D721Med (cell line): ENCODE measurements at places on chromosomes 4 and X.

- DNase-seq: no peak
Measured at GRCh38 chr4:186200516-186200915, 9.1 kb downstream of the CYP4V2 start.

DNA sequence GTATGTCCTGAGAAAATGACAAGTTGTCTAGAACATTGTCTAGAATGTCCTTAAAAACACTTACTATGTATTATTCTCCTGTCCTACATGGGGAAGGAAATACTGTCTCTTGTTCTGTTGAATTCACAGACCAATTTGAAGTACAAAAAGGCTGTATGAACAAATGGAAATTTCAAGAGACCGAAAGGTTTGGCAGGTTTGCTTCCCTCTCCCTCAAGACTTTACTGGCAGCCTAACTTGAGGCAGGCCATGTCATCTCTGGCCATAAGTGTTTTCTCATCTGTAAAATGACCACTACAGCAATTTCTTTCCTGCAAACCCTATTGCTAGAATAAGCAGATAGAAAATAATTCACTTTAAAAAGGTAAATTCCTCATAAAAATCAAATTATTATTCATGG lies 191.2 kb upstream of the BMP3 start:
- DNase-seq: no peak

- no peak for DNase-seq
Measured at GRCh38 chr4:56220261-56220660, 167.0 kb downstream of the AASDH start.

- no peak for DNase-seq
Measured at GRCh38 chr4:24032371-24032989, 142.6 kb upstream of the PPARGC1A start.

DNA sequence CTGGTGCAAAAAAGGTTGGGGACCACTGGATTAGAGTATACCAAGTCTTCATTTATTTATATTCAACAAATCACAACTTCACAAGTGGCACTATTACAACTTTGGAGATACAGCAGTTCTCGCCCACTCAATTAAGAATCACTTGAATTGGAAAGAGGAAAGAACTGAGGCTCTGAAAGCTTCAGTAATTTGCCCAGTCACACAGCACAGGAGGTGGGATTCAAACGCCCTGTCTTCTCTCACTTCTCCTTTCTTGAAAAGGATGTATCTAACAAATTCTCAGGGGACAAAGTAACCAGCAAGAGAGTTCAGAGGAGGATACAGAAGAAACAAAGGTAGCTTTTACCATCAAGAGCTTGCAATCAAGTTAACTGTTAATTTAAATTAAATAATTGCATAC lies 12.4 kb downstream of the SMIM14 start:
- no peak for DNase-seq

- DNase-seq: no peak
Measured at GRCh38 chrX:22193851-22194659, 78.7 kb upstream of the CBLL2 start.

GRCh38 chrX:112359906-112360305 lies 277.3 kb upstream of the TRPC5 start:
- DNase-seq: no peak

GRCh38 chrX:85611926-85612325 lies 232.5 kb upstream of the POF1B start:
- DNase-seq: no peak

DNA sequence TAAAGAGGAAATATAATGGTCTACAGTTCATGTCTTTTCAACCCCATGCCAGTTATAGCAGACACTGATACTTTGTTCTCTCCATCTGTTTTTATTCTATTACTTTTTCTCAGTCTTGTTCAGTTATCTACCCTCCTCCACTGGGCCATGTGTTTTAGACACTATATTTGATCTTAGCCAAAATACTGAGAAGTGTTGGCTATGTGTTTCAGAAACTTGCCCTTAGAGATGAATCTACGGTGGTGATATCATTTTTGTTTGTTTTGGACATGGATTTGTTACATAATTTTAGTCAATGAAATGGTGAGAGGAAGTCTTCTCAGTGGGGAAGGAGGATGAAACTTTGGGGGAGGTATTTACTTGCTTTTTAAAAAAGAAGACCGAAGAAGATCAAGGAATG lies 211.5 kb upstream of the DDX53 start:
- no peak for DNase-seq

- DNase-seq: no peak
Measured at GRCh38 chr4:84110040-84110439, 389.1 kb downstream of the NKX6-1 start.

DNA sequence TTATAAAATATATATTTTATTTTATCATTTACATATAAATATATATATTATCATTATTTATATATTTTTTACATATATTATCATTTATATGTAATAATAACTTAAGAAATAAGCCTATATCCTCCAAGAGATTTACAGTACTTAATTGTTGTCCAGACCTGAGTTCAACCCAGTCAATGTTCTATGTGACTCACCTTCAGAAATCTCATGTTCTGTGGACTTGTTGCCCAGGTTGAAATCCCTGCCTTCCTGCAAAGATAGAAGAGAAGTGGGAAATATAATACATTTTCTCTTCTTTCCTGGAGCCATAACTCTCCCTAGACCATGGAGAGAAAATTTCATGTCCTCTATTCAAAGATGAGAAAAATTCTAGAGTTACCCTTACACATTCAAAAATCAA lies 247.3 kb downstream of the PARM1 start:
- DNase-seq: no peak

GRCh38 chr4:109389369-109390114 lies 44.1 kb upstream of the SEC24B start:
- no peak for DNase-seq

GRCh38 chr4:187467224-187467623 lies 528.3 kb upstream of the ZFP42 start:
- DNase-seq: no peak

DNA sequence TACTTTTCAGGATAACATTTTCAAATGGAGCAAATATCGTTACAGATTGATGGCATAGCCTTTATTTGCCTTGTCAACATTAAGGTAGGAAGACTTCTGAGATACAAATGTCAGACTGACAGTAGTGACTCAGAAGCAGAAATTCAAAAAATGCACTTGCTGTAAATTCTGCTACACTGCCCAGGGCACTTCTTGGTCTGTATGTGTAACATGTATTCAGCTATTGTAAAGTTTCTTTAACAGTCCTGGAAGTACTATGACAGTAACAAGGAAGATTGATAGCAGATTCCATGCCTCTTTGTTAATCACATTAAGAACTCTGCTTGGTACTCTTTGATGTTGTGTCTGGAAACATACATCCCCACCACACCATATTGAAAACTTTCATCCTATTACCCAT lies 69.6 kb upstream of the PCDH18 start:
- DNase-seq: no peak

GRCh38 chr4:182538031-182538430 lies 294.8 kb downstream of the TENM3 start:
- no peak for DNase-seq

GRCh38 chr4:73211968-73212367 lies 46.6 kb downstream of the ANKRD17 start:
- no peak for DNase-seq

DNA sequence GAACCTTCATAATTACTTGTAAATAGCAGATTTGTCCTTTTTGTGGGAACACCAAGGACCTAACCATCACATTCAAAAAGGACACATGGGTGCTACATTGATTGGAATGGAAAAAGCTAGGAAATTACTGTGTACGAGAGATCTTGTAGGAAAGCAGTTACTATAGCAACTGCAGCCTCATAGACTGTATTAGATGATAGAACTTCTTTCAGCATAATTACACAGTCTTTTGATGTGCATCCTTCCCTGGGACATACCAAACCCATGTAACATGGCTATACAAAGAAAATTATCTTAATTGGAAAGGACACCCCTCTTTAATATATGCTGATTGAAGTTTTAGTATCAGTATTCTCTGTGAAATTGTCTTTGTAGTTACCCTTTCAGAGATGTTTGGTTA lies 130.7 kb upstream of the CTSO start:
- no peak for DNase-seq

DNA sequence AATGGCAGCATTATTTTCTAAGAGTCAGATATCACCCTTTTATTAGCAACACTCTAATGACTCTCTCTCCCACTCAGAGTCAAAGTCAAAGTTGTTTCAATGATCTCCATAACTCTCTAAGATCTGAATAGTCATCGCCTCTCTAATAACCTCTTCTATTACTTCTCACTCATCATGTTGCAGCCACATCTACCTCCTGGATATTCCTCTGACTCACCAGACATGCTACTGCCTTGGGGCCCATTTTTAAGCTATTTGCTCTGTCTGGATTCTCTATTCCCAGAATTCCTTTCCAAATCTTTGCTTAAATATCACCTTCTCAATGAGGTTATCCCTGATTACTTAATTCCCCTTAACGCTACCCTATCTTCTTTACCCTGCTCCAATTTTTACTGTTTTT lies 391.8 kb upstream of the MAGEB16 start:
- no peak for DNase-seq

GRCh38 chrX:153944800-153945150 lies 332 bp upstream of the RENBP start:
- DNase-seq: no peak

- no peak for DNase-seq
Measured at GRCh38 chr4:155684892-155685541, 18.4 kb downstream of the GUCY1A1 start.

DNA sequence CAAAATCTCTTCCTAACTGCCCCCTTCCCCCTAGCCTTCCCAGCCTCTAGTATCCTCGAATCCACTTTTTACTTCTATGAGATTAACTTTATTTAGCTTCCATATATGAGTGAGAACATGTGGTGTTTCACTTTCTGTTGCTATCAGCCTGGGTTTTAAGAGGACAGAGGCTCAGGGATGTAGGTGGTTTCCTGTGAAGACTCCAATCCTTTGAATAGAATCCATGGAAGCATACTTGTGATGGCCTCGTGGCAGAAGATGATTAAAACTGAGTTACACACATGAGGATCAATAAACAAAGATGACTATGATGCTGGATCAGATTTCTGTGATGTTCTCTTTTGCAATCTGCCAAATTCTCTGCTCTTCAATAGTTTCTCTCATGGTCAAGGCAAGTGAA lies 29.8 kb downstream of the CD99L2 start:
- no peak for DNase-seq
